NCI-H2081 (cell line): ENCODE measurements at places on chromosomes 5 and 9.
A peak's percentile ranks its signal among the peaks of the same experiment; 100 is the strongest.

- peak; percentile 54 for DNase-seq
Measured at GRCh38 chr5:141039517-141039916, 11.7 kb upstream of the PCDHB1 start.

DNA sequence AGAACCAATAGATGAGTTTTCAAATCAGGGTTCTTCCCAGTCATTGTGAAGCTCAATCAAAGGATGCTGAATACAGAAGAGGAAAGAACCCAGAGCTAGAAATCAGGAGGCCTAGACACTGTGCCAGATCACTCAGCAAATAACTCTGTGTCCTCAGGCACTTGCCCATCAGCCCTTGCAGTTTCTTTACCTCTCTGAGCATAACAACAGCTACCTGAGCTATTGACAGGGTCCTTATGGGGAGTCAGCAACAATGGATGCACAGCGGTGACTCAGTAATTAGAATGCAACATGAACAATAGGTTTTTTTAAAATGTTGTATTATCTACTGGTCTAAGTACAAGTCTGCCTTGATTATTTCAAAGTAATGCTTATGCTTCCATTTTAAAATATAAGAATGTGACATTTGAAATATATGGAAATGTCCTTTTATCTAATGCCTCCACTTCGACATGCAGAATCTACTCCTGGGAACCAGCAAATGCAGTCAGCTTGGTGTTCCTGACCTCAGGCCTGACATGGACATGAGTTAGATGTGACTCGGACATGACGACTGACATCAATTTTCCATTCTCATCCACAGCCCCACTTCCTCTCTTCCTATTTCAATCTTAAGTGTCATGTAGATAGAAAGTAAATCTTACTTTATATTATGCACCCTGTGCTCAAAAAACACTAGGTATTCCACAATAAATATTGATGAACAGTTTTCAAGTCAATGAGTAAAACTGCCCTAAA, 155.0 kb downstream of the TLE1 start:
- peak; percentile 12 for DNase-seq

DNA sequence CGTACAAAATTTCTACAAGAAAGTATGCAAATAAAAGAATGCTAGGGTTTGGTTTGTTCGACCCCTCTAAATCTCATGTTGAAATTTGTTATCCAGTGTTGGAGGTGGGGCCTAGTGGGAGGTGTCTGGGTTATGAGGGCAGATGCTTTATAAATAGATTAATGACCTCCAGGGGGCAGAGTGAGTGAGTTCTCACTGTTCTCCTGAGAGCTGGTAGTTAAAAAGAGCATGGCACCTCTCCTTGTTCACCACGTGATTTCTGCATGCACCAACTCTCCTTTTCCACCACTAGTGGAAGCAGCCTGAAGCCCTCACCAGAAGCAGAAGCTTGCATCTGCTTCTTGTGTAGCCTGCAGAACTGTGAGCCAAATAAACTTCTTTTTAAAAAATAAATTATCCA, 50.4 kb upstream of the FAM170A start:
- peak; percentile 2 for DNase-seq

GRCh38 chr5:54460181-54460919, 4.9 kb downstream of the HSPB3 start:
- no peak for DNase-seq

GRCh38 chr5:32865475-32865874, 154.4 kb downstream of the NPR3 start:
- DNase-seq = no peak

GRCh38 chr5:157548513-157549282, 26.9 kb downstream of the ADAM19 start:
- DNase-seq = no peak

DNA sequence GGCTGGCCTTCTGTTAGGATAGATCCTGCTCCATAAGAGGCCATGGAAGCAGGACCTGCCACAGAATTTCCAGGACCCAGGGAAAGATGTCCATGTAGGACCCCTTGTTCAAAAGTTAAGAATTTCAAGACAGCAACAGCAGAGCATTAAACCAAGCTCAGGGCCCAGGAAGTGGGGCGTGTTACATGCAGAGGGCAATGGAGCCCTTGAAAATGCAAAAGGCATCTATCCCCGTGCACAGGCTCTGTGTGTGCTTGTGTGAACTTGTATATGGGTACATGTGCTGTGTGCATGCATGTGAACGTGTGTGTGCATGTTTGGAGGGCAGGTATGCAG, 14.4 kb upstream of the NKD2 start:
- no peak for DNase-seq
